Anterior cingulate cortex (tissue), 58 donors: ENCODE measurements at places on chromosomes 7 and 10.

DNA sequence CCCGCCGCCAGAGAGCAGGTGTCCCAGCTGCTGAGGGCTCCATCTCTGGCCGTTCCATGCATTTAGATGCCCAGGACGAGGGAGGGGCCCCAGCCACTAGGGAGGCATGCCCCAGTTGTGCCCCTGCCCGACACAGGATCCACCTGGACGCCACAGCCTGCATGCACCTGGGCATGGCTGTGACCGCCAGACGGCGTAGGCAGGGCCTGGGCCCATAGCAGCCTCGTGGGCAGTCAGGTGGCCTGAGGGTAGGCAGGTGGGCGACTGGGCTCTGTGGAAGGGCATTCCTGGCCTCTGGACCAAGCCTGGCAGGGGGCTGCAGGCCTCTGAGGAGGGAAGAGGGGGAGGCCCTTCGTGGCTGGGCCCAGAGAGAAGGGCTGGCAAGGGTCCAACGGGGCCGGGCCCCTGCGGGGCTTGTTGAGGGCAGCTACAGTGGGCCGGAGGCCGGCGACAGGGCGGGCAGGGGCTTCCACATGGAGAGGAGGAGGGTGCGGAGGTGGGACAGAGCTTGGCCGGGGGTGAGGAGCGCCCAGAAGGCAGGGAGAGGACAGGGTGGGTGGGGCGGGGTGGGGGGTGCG lies 76.0 kb upstream of the NKX6-2 start:
- no peak for DNase-seq

- no peak for DNase-seq
Observed at GRCh38 chr7:6531492-6532279, 19.6 kb downstream of the GRID2IP start.

DNA sequence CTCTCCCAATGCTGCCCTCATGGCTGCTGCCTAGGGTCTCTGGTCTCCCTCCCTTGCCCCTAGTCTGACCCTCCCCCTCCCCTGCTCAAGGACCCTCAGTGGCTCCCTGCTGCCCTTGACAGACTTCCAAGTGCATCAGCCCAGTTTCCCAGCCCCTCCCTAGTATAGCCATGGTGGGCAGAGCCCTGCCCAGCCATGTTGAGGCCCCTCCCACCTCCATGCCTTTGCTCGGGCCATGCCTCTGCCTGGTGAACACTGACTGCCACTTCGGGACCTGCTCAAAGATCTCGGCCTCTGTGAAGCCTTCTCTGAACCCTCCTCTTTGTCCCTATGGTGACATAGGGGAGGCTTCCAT lies 73.2 kb downstream of the MYL10 start:
- no peak for DNase-seq

GRCh38 chr10:90614631-90615030 lies 243.2 kb downstream of the HTR7 start:
- no peak for DNase-seq

- DNase-seq, result no peak
Observed at GRCh38 chr10:17562614-17563013, 54.6 kb downstream of the HACD1 start.
